DMS79 (cell line): ENCODE measurements at places on chromosomes 3 and 15.

DNA sequence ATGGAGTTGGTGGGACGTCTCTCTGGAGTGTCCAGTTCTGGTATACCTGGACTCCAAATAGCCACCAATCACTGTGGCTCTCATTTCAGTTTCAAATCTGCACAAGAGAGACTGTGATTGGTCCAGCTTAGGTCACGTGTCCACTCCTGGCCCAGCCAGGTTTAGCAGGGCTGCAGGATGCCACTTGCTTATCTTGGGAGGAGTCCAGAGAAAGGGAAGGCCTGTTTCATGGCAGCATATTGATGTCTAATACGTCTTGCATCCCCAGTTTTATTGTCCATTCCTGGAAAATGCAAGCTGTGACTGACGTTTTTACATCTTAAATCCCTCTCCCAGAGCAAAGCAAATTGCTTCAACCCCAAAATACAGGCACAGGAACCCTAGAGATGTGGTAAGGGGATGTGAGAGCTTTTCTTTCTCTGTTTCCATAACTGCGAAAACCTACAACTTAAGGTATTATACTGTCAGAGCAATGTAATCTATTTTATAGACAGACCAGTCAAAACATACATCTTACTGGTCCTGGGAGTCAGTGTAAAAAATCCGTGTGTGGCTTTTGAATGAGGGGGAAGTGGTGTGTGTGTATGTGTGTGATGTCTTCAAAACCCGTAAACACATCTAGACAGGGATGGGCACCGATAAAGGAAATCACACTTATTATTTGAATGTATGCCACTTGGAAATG lies 274.4 kb downstream of the TLE3 start:
- DNase-seq: no peak

- no peak for DNase-seq
Observed at GRCh38 chr3:176687754-176688153, 509.5 kb downstream of the TBL1XR1 start.

GRCh38 chr3:177318559-177318958 lies 121.3 kb upstream of the TBL1XR1 start:
- no peak for DNase-seq

- DNase-seq: peak; percentile 71
Observed at GRCh38 chr15:70101459-70102113, 3.9 kb upstream of the TLE3 start.

- DNase-seq: peak; percentile 38
Observed at GRCh38 chr3:184361532-184361931, at the start of the genes CLCN2 and POLR2H. Gene CLCN2, minus strand, starts transcription at chr3:184361605. Its CDS starts 126 bp downstream, at chr3:184361479. Gene POLR2H, plus strand, starts transcription at chr3:184361710. Its CDS starts 1,783 bp downstream, at chr3:184363493.
